ENCODE measurements at places on chromosomes 16 and 17.

DNA sequence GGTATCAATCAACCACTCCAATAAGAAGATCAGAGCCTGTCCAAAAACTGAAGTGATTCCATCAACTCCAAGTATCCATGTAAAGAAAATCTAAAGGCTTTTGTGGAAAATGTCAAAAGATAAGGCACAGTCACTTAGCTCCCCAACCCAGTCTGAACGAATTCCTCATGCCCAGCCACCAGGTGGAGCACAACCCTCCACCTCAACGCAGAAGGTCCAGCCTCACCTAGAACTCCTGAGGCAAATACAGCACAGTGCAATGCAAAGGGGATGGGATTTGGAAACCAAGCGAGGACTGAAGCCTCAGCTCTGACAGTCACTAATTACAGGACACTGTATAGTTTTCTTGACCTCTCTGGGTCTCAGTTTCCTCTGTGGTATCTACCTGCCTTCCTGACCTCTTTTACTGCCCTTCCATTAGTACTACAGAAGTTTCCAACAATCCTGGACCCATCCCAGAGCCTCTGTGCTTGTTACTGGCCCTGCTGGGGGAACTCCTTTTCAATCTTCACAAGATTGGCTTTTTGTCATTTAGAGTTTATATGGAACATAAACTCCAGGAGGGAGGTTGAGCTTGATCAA is 2.0 kb downstream of the NCBP3 start:
- DNase-seq, result no peak

DNA sequence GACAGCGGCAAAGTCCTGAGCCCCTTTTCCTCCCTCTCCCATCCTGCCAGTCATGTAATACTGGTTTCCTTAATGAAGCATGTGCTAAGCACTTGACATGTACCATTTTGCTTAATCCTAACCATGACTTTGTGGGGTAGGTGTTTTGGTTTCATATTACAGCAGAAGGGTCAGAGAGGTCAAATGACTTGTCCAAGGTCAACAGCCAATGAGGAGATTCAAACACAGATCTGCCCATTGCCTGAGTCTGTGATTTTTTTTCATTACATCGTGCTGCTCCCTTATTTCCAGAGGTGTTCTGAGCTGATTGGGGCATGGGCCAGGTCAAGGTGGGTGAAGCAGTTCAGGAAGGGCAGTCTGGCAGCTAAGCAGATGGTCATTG is 17.6 kb upstream of the PHF12 start:
- DNase-seq, result no peak

- no peak for DNase-seq
Measured at GRCh38 chr16:20798364-20798763, 7.9 kb downstream of the ERI2 start.

- no peak for DNase-seq
Measured at GRCh38 chr16:48131201-48131935, 24.4 kb downstream of the ABCC12 start.

- no peak for DNase-seq
Measured at GRCh38 chr17:33498069-33498468, 205.0 kb upstream of the ASIC2 start.

GRCh38 chr16:48076455-48077012 is 79.3 kb downstream of the ABCC12 start:
- no peak for DNase-seq

DNA sequence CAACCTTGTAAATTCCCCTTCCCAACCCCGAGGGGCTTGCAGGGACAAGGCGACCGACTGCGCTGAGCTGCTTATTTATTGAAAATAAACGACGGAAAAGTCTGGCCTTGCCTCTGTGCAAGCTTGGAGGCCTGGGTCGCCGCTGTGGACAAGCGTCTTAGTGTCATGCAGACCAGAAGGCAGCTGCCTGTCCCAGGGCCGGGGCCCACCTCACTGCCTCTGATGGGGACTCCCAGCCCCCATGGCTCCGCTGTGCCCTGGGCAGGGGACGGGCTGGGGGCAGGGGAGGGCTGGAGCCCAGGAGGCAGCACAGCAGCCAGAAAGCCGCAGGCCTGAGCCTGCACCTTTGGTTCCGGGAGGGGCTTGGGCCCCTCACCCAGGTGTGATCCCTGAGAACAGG is 20.7 kb downstream of the RABEP2 start:
- DNase-seq, result no peak

DNA sequence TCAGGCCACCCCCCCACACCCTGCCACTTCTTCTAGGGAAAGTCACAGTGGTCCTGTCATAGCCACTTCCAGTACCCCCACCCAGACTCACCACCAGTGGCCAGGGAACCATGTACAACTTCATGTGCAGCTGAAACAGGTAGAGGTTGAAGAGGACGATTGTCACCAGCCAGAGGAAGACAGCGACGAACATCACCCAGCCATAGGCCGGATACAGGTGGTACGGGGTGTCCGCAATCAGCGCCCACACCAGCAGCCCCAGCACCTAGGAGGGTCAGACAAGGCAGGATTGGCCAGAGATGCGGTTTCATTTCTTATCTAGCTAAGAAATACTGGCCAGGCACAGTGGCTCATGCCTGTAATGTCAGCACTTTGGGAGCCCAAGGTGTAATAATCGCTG is 16.7 kb downstream of the ARL2BP start:
- no peak for DNase-seq

DNA sequence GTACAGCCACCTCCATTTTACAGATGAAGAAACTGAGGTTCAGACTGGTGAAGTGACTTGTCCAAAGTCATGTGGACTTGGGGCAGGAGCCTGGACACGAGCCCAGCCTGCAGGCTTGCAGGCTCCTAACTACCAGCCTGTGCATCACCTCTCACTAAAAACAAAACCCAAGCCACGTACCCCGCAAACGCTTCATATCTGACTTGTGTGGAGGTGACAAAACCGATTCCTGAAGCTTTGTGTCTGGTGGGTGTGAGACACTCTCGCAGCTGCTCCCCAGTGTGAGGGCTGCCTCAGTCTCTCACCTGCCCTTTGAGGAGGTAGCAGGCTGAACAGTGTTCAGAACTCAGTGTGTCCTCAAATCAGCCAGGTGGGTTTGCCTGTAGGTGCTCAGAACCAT is 8.4 kb downstream of the HNF1B start:
- no peak for DNase-seq

DNA sequence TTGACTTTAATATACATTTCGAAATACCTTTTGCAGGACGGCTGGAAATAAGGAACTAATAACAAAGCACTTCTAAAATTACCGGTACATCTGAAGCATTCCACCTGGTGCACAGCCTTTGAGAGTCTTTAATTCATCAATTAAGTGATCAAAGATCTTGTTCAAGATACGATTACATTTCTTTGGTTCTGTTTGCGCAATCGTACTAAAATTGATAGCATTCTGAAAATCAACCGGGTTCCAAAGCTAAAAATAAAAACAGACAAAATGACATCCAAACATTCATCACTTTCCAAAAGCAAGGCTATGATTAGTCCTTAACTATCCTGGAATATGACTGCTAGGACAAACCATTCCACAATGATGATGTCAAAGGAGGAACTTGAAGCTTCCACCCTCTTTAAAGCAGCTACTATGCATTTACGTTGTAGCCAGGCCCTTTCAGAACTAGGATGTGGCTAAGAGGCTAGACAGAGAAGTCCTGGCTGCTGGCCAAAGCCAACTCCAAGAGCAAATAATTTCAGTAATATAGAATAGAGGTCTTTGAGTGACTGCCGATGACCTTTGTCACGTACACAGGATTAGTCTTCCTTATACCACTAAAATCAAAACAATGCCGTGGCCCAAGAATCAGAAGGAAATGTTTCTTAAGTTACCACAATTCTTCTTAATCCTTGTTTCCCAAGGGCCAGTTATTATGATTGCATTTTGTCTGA is 299.8 kb upstream of the PSMD7 start:
- peak; percentile 27 for DNase-seq

GRCh38 chr17:72691017-72691416 is 401.5 kb downstream of the SLC39A11 start:
- no peak for DNase-seq

DNA sequence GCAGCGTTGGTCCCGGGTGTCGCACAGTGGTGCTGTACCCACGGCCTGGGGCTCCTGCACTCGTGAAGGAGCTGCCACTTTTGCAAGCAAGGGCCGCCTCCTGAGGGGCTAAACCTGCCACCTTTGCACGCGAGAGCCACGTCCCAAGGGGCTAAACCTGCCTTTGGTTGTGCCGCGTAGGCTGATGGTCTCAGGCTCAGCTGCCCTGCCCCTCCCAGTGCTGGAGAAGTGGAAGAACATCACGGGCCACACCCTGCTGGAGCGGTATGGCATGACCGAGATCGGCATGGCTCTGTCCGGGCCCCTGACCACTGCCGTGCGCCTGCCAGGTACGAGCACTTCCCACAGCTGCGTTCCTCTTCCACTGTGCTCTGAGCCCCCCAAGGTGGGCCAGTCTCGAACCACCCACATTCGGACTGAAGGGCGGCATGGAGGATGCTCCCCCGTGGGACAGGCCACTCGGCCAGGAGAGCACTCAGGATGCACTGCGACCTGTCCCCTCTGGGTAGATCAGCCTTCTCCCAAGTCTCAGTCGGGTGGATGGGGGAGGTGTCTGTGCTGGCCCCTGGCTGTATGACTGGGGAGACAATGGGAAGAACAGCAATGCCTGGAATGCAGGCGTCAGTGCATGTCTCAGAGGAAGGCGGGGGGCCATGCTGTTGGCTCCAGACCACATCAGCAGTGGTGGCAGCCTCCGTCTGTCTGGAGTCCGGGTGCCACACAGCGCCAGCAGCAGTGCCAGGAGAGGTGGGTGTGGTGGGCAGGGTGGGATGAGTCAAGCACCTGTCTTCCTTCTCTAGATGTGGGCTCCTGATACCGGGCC is 20.7 kb downstream of the ACSF3 start:
- DNase-seq, result no peak

DNA sequence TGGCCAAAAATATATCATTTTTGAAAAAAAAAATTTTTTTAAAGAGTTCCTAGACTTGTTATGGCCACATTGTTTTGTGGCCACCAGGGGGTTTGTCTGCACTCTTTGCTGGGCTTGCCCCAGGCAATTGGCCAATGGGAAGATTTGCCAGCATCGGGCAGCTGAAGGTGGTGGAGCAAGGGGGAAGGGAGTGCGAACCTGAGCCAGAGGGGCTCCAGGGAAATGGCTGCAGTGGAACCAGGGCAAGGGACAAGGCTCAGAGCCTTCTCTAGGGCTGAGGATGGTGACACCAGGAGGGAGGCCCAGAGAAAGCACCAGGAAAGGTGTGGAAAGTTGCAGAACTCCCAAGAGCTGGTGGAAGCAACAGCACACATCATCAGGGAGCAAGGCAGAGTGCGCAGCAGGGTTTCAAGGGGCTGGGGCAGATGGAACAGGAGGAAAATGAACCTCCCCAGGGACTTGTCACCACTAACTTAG is 15.5 kb upstream of the CMIP start:
- no peak for DNase-seq

GRCh38 chr16:78566397-78567073 is 467.1 kb downstream of the WWOX start:
- DNase-seq, result no peak

GRCh38 chr16:83336603-83337002 is 471.2 kb upstream of the HSBP1 start:
- no peak for DNase-seq

- DNase-seq, result no peak
Measured at GRCh38 chr17:62794666-62794971, 13.5 kb downstream of the MARCHF10 start.

DNA sequence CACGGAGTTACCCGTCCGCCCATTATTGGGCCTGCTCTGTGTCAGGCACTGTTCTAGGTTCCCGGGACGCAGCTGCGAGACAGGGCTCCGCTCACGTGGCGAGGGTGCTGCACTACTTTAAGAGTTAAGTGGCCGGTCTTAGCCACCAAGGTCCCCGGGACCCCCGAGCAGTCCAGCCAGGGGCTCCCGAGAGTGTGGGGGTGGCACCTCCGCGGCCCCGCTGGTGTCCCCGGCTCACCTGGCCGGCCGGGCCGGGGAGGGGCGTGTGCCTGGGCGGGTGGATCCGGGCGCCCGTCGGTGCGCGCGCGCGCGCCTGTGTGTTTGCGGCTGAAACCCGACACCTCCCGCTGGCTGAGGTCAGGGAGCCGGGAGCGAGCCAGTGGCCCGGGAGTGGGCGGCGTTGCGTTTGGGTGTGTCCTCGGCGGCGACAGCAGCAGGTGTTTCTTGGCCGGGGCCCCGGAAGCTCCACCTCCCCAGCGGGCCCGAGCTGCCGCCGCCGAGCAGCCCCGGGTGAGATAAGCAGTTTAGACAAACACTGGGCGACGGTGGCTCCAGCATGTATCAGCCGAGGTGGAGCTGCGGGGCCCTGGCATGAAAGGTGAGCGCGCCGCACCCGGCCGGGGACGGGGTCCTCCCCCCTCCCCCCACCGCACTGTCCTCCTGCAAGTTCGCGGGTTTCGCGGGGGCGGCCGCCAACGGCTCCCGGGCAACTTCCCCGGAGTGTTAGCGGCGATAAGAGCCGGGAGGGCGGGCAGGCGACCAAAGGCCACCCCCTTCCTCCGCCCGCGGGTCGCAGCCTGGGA is at the start of gene GSE1:
Gene GSE1, plus strand, starts transcription at position 522 of the 803 bp plus-strand sequence. Its CDS starts 70 bp downstream, at position 592.
- DNase-seq, result peak; percentile 89

DNA sequence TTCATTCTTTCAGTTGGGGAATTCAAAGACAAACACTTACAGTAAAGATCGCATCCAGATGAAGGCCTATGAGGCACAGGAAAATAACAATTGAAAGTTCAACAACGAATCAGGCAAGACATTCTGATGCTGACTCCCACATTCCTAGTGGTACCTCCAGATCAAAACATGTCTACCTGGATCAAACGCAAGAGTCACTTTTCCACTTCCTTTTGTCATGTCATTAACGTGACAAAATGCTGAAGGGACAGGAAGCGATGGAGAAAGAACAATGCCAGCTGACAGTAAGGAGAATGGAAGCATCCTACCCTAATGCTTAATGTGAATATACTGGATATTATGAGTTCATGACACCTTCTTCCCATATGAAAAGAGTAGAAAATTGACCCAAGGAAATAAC is 365.4 kb upstream of the CDH11 start:
- no peak for DNase-seq

DNA sequence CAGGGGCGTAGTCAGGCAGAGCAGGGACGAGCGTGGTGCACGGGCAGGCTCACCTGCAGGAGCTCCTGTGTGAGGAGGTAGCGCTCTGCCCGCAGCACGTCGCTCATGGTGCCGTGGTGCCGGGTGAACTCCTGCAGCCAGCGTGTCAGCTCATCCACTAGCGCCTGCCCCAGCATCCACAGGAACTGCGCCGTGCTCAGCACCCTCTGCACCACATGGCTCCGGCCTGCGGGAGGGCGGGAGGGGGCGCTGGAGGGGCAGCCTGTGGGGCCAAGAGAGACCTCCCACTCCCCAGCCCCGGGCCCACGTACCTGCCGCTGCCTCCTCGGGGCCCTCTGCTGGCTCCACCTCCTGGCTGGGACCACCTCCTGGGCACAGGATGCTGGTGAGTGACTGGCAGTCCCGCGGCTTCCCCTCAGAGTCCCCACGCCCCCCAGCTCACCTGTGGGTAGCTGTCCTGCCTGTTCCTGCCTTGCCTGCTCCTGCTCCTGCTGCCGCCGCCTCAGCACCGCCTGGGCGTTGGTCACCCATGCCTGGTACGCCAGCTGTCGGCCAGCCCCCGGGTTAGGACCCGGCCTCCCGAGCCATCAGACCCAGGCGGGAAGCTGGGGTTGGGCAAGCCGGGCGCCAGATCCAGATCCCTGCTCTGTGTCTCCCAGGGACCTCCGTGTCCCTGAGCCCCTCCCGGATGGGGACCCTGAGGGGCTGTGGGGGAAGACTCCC is 16.6 kb downstream of the CTU2 start:
- DNase-seq, result no peak

- DNase-seq, result no peak
Measured at GRCh38 chr16:56588781-56589140, 567 bp upstream of the MT3 start.

GRCh38 chr16:8867932-8868415 is 832 bp downstream of the CARHSP1 start:
- DNase-seq, result no peak

Measured in right hindlimb (tissue), 1 donor.